ENCODE measurements at places on chromosomes 13 and 19.

- no peak for DNase-seq
Observed at GRCh38 chr13:40470660-40471059, 195.8 kb downstream of the FOXO1 start.

DNA sequence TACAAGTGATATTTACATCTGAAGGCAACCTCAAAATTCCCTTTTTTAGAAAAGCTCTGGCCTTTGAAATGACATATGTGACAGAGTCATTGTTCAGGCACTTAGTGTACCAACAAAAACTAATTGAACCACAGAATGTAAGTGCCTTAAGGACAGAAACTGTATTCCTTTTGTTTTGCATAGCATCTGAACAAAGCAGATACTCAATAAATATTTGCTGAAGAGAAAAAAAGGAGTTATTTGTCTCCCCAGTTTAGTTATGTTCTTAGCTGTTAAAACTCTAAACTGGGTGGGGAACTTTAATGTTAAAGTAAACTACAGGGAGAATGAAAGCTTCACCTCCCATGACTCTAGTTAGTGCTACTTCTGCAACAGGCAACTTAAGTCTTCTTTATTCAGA, 56.8 kb upstream of the KLF5 start:
- no peak for DNase-seq

GRCh38 chr19:1132552-1133383, 29.0 kb downstream of the GPX4 start:
- DNase-seq, result peak; percentile 56

- DNase-seq, result no peak
Observed at GRCh38 chr13:62710787-62711186, 1295.1 kb upstream of the PCDH20 start.

GRCh38 chr13:51324714-51325420, 14.6 kb upstream of the SERPINE3 start:
- no peak for DNase-seq

GRCh38 chr13:77810430-77810829, 108.2 kb downstream of the EDNRB start:
- DNase-seq, result no peak

DNA sequence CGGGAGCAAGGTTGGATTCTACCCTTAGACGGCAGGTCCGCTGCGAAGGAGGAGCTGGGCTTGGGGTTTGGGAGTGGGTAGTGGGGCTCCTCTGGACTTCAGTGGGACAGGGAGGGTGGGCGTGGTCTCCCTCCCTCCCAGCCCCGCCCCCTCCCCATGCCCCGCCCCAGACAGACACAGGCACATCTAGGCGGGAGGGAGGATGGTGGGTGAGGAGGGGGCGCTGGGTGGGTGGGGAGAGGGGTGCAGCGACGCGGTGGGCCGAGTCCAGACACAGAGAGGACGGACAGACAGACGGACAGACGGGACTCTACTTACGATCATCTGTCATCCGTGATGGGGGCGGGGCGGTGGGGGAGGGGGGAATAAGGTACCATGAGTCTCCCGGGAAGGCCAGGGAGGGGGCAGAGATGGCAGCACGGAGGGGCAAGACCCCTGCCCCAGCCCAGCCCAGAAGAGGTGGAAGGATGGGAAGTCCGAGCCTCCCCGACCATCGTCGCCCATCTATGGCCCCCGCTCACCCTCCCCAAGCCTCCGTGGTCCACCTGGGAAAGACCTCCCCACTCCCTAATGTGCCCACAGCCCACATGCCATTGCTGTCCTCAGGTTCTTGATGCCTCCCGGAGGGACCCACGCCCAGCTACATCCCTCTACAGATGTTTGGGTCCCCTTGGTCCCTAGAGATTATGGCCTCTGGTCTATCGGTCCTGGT, 64.8 kb downstream of the UNC13A start:
- no peak for DNase-seq

- no peak for DNase-seq
Observed at GRCh38 chr13:30234619-30235162, 72.7 kb downstream of the KATNAL1 start.

GRCh38 chr19:45145270-45146189, 15.3 kb downstream of the NKPD1 start:
- no peak for DNase-seq

DNA sequence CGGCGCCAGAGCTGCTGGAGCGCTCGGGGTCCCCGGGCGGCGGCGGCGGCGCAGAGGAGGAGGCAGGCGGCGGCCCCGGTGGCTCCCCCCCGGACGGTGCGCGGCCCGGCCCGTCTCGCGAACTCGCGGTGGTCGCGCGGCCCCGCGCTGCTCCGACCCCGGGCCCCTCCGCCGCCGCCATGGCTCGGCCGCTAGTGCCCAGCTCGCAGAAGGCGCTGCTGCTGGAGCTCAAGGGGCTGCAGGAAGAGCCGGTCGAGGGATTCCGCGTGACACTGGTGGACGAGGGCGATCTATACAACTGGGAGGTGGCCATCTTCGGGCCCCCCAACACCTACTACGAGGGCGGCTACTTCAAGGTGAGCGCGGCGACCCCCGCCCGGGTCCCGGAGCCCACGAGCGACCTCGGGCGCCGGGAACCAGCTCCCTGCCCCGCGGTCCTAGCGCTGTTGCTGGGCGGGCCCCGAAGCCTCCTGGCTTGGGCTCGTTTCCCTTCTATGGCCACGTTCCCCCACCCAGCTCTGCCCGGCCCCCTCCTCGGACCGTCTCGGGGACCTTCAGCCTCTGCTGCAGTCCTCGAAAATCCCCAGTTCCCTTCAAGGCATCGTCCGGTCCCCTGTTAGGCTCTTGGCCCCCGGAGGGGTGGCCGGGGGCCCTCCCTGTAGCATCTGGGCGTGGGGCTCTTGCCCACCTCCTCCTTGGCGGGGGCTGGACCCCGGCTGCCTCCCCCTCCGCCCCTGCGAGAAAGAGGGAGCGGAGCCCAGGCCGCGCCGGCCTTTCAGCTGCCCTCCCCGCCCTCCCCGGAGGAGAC, at the start of gene CDC34:
Gene CDC34 (plus strand): TSS at position 8 of the 808 bp plus-strand sequence. CDS start 172 bp downstream, at position 180.
- DNase-seq, result no peak

GRCh38 chr13:100511466-100511865, 77.1 kb downstream of the GGACT start:
- no peak for DNase-seq

DNA sequence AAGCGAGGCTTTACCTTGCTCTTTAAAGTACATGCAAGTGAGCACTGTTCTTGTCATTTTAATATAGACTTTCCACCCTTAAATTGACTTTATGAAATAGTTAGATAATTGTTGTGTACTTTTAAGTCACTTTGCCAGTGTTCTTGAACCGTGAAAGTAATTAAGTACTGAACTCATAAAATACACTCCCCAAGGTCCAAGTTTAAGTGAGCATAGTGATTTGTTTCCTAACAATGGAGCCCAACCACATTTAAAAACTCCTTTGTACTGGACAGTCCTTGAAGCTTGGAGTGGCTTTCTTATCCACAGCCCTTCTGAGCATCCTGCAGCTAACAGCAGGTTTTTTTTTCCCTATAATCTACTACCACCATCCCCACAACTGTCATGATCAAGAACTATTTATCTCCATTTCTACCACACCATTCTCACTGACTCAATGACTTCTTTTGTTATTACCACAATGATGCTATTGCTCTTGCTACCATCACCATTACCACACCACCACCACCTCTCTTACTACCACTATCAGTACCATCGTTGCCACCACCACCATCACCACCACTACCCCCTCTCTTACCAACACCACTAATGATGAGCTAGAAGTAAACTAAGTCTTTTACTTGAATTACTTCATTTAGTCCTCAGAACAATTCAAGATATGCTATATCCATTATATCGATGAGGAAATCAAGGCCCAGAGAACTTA, 452.6 kb downstream of the DIAPH3 start:
- DNase-seq, result no peak

DNA sequence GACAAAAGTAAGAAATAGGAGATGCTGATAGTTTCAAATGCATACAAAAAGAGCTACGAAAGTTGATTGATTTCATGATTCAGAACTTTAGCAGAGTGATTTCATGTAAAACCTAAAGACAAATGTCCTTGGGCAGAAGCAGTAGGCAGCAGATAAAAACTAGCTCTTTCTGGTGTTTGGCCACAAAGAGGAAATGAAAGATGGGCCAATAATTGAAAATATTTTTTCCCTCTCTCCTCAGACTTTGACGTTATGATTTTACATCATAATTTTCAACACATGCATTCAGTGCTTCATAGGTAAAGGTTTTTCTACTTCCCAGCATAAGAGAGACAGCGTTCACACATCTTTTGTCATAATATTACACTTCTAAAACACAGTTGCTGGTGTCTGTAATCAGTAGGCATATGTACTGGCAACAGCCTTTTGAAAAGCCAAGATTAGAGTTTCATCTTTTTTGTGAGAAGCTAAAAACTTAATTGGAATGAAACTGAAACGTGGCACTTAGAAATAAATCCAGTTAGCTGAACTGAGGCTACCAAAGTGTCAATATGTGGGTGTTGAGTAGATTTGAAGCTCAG, 9.3 kb downstream of the SCEL start:
- DNase-seq, result no peak
